H4 (cell line): ENCODE measurements at places on chromosomes 7 and 10.

DNA sequence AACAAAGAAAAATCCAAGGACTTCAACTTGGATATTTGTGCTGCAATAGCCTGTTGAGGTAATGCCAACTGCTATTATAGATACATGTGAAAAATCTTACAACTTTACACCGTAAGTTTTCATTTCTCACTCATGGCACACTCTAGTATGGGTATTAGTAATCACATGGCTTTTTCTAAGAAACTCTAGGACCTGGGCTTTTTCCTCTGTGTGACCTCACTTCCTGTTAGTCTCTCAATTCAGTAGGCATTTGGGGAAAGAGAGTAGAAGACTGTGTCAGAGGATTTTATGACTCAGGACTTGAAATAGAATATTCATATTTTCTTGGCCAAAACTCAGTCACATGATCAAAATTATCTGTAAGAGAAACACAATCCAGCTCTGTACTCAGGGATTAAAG lies 1049.9 kb downstream of the REEP3 start:
- no peak for DNase-seq

DNA sequence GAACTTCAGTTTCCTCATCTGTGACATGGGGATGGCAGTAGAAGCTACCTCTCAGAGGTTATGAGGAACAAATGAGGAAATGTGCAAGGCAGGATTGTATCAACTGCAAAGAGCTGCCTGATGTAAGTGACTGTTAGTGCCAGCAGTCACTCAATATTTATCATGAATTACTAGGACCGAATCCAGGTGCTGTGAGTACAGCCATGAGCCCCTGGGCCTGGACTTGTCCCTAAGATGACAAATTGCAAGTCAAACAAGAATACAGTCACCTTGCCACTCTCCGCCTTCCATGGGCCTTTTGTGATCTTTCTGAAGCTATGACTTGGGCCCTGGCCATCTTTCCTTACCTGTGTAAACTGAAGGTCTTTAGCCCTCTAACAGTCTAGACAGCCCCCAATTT lies 27.7 kb upstream of the TLX1 start:
- DNase-seq, result no peak

DNA sequence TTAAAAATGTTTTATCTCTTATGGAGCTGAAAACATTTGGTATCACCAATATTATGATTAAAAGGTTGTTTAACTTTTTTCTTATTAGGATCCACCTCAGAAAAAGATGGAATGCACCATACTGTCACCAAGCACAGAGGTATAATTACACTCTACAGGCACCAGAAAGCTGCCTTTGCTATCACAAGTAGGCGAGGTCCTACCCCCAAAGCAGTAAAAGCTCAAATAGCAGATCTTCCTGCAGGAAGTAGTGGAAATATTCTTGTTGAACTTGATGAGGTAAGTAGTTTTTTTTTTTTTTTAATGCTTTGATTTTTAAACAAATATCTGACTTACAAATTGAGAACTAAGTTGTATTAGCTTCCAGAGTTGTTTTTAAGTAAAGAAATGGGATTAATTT lies 68.5 kb downstream of the BTAF1 start:
- no peak for DNase-seq

- no peak for DNase-seq
Observed at GRCh38 chr10:30357075-30357801, 8.2 kb upstream of the MTPAP start.

GRCh38 chr7:91620827-91621226 lies 259.7 kb downstream of the MTERF1 start:
- no peak for DNase-seq

- no peak for DNase-seq
Observed at GRCh38 chr10:35425595-35425994, 89.3 kb downstream of the CCNY start.

DNA sequence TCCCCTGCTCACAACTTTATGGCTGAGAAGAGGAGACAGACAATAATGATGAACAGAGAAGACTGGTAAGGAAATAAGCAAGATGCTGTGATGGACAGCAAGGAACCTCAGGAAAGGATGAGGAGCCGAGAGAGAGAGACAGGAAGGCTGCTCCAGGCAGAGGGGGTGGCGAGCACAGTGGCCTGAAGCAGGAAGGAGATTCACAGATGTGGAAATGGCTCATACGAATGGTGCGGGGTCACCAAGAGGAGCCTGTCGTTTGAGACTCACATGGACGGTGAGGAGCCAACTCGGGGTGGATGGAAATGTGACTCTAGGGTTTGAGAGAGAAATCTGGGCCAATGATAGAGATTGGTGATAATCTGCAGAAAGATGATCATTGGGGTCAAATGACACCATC lies 43.7 kb downstream of the KIAA1549 start:
- DNase-seq, result no peak

- no peak for DNase-seq
Observed at GRCh38 chr10:88938938-88939337, 13.6 kb downstream of the ACTA2 start.
